ENCODE measurements at places on chromosomes 16 and 17. TPM values are rescaled to one million over a fixed set of nuclear protein-coding genes. Genes with fewer than 3 reads are reported as not detected.

- peak; percentile 32 for DNase-seq
- peak overlapping the region; percentile 82 for H3K27ac ChIP-seq
- peaks cover 17% of the 10 kb centered on the region for H3K4me1 ChIP-seq
Measured at GRCh38 chr17:75130632-75131277, 787 bp downstream of the NT5C start.

MSRB1 gene
- 3.8 TPM for total RNA-seq

DNA sequence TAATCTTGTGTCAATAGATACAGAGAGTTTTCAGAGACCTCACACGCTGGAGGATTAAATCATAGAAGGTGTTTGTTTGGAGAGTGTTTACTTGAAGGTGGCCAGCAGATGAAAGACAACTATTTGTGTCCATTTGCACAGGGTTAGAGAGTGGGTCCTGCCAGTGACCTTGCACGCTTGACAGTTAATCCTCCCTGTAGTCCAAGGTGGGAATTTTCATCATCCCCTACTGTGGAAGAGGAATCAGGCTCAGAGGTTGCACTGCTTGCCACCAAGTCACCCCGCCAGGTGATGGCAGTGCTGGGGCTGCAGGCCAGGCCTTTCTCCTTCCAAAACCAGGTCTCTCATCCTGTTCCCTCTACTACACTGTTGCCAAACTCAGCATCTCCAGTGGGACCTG is 12.3 kb downstream of the CDH1 start:
- H3K4me1 ChIP-seq: no peaks in the 10 kb centered on the region
- no peak for DNase-seq
- H3K36me3 ChIP-seq: no peaks in the 10 kb centered on the region
- H3K27ac ChIP-seq: no peak overlapping the region

DNA sequence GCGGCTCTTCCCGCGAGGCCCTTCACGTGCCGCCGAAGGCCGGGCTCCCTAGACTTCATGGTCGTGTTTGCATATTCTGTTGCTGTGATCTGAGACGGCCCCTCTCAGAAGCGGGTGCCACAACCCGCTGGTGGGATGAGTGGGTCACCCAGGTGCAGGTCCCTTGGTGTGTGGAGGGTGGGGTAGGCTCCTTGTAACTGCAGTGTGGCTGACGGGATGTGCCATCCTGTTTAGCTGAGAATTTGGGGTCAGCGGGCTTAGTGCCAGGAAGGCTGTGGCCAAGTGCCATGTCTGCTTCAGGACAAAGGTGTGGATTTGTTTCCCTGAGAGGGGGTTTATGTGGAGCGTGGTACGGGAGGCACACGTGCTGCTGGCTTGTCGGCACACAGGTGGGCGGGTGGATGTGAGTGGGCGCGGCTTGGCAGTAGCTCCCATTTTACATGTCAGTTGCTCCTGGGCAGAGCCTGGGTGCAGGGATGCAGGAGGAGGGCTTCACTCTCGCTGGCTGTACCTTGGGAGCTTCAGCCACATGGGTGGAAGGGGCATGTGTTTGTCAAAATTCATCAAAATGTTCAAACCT is 9.2 kb upstream of the WFIKKN1 start:
- no peaks in the 10 kb centered on the region for H3K27me3 ChIP-seq
- no peaks in the 10 kb centered on the region for H3K36me3 ChIP-seq
- no peak overlapping the region for H3K4me3 ChIP-seq
- DNase-seq: no peak

KRTAP3-1 gene
- total RNA-seq: not detected

DNA sequence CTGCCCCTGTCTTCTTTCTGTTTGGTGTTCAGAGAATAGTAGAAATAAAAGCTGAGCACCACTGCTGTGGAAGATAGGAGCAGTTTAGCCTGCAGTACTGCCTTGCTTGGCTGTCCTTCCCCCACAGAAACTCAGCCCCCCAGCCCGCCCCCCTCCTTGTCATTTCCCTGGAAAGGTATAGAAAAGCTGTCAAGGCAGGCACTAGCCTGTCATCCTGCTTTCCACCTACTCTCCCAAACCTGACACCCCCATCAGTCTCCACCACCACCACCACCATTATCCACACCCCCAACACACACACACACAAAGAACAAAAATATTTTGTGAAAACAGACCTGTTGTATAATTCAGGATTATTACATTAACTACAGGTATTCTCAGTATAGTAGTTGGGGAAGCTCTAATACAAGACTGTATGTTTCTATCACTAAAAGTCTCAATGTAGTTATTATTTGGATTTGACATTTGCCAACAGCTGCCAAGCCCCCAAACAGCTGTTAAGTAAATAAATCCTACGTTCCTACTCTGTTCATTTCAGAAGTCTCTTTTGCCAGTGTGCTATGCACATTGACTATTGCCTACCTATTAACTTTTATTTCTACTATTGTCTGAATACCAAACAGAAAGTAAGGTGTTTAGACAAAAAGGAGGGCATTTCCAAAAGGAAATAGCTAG is 128.8 kb downstream of the CYB561 start:
- no peaks in the 10 kb centered on the region for H3K27me3 ChIP-seq
- H3K4me1 ChIP-seq: peaks cover 2% of the 10 kb centered on the region
- no peak overlapping the region for H3K4me3 ChIP-seq
- H3K36me3 ChIP-seq: peaks cover 14% of the 10 kb centered on the region
- DNase-seq: no peak

Measured in T-helper 17 cell (primary cell).